Left kidney (tissue), 8 donors: ENCODE measurements at places on chromosomes 12 and 14. TPM values are rescaled to one million over a fixed set of nuclear protein-coding genes. Genes with fewer than 3 reads are reported as not detected.

Gene TAS2R20
- 3.2 TPM for polyA plus RNA-seq

Gene MIP
- 0.17 TPM for polyA plus RNA-seq

Gene RAB3IP
- 81.7 TPM for polyA plus RNA-seq

Gene NRIP2
- 29.7 TPM for polyA plus RNA-seq

Gene TOMM20L
- polyA plus RNA-seq = 2.5 TPM

Gene SLCO1B3
- not detected for polyA plus RNA-seq

Gene AICDA
- 0.45 TPM for polyA plus RNA-seq

Gene CIROP
- not detected for polyA plus RNA-seq

Gene MAPK1IP1L
- polyA plus RNA-seq = 106 TPM

Gene CTSG
- polyA plus RNA-seq = 0.27 TPM

Gene ESRRB
- polyA plus RNA-seq = 6.9 TPM

Gene DACT1
- 33.3 TPM for polyA plus RNA-seq

Gene KRT71
- not detected for polyA plus RNA-seq

Gene ASB2
- 0.40 TPM for polyA plus RNA-seq

Gene ALX1
- polyA plus RNA-seq = 26.5 TPM

Gene LTBP2
- 2.3 TPM for polyA plus RNA-seq

Gene ETFRF1
- 44.4 TPM for polyA plus RNA-seq

DNA sequence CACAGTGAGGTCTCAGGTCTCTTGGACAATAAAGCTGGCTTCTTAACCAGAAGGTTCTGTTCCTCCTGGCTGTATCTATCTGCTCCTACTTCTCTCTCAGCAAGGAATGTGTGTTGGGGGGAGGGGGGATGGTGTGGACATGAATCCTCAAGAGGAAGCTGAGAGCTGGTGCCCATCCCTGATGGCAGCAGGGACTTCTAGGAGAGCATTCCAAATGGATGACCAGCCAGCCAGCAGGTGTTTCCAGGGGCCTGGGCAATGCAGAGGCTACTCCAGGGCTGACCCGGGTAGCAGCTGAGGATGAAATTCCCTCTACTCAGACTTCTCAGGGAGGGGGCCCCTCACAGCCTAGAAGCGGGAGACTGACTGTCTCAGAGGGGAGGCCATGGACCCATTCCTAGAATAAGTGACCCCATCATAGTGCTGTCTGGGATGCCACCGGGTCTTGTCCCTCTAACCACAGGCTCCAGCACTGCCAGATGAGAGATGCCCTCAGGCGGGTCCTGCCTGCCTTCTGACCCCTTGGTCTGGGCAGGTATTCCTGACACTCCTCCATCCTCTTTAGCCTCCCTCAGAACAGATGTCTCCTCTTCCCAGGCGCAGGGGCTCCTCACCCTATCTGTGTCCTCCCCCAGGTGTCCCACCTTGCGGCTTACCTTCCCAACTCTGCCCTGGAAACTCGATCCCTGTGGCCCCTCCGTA is 1.2 kb downstream of the RAB15 start:
- DNase-seq = no peak

GRCh38 chr14:95659990-95660385 is 26.2 kb upstream of the TCL1B start:
- DNase-seq = no peak

GRCh38 chr14:94505641-94506040 is 3.6 kb downstream of the SERPINA12 start:
- DNase-seq = no peak

GRCh38 chr14:26021759-26022158 is 576.1 kb downstream of the NOVA1 start:
- DNase-seq = no peak

DNA sequence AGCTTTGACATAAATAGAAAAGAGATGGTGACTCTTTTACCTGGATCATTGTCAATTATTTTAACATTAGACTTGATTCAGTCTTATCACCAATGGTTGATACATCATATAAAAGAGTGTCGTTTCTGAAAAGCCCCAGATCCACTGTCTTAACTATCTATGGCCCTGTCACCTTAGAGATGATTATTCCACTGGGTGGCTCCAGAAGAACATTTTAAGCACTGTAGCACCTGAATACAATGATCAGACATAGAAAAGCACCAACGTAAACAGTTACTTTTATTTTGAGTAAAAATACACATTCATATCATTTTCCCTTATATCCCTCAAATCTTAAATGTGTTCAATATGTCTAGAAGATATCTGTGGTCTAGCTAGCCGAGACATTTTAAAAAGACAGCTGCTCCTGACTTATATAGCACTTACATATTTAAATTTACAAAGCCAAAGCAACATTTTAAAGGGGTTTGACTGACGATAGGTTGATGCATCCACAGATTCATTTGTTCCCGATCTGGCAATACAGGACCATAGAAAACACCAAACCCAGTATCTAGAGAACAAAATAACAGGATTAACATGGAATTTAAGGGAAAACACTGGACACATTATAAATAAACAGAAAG is 32.9 kb downstream of the TSPAN8 start:
- no peak for DNase-seq

GRCh38 chr12:59717436-59717835 is 121.6 kb downstream of the SLC16A7 start:
- no peak for DNase-seq

- DNase-seq = no peak
Observed at GRCh38 chr14:47919997-47920396, 244.6 kb upstream of the MDGA2 start.

DNA sequence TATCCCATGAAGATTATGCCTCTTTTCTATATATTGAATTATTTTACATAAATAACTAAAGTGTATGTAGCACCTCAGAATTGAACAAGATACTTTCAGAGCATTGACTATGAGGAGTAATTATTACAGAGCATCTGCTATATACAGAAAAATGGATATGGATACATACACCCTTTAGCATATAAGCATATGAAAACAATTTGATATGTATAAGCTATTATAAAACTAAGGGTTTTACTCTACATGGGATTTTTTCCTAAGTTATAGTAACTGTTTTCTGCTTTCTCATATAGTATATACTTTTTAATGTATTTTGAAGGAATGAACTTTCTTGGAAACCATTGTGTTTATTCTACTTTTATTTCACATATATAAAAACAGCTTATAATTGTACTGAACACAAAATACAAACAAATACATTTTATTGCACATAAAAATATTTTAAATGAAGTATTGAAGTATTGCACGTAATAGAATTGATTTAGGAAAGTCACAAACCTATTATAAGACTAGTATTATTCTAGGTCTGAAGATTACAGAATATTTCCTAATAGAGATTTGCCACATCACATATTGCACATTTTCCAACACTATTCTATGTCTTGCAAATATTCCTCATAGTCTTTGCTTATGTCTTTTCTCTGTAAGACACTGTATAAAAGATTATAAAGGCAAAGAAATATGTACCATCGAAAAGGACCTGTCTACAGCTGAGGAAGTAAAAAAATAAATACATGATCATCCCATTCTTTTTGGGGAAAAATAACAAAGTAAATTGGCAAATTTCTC is 8.4 kb downstream of the CD69 start:
- DNase-seq = no peak

DNA sequence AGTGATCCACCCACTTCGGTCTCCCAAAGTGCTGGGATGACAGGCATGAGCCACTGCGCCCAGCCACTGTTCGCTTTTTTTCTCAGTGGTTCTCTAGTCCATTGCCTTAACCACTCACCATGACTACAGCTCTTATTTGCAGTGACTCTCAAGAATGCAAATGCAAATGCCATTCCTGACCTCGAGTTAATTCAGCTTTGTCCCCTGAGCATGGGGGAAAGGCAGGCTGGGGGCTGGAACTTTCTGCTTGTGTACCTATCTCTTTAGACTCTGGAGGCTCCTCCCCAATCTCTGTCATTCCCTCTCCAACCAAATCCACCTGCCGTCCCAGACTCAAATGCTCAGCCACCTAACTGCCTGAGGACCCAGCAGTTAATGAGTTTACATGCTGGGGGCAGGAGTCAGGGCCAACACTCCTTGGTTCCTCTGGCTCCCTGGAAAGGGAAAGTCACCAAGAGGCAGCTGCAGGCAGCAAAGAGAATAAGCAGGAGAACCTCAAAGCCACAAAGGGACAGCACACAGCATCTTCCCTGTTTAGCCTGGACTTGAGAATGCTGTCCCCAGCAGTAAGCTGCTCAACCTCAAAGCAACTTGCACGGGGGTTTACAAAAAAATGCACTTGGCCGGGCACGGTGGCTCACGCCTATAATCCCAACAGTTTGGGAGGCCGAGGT is 5.3 kb upstream of the HNF1A start:
- DNase-seq = peak; percentile 80

GRCh38 chr12:129819391-129819790 is 84.4 kb downstream of the TMEM132D start:
- no peak for DNase-seq

- no peak for DNase-seq
Observed at GRCh38 chr12:120055231-120056000, 61.1 kb downstream of the RAB35 start.

- DNase-seq = no peak
Observed at GRCh38 chr12:89306827-89307473, 45.4 kb downstream of the DUSP6 start.

GRCh38 chr12:13288501-13288900 is 92.0 kb downstream of the EMP1 start:
- no peak for DNase-seq

DNA sequence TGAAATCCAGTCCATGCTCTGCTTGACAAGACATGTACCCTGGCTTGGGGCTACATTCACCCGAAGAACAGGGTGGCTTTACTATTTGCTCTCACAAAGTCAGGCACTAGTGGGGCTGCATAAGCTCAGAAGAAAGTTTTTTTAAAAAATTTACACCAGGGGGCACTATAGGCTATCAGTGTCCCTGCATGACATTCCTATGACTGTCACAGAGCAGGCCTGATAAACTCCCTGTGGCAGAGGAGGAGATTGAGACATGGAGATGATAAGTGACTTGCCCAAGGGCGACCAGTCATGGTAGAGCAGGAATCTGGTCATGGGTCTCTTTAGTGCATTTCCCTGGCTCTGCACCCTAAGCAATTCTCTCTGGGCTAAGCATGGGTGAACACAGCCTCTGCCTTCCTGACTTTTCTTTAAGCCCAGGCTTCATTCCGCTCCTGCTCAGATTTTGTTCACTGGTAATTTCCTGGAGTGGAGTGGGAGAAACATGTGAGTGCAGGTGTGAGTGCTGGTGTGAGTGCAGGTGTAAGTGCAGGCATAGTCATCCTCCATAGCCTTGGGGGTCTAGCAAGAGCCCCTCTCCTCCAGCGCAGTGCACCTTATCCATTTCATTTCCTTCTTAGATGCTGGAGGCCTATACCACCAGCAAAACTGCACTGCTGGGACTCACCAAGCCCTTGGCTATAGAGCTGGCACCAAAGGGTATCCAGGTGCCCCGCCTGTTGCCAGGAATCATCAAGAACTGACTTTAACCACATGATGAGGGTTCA is 91.6 kb downstream of the DHRS2 start:
- DNase-seq = peak; percentile 18

DNA sequence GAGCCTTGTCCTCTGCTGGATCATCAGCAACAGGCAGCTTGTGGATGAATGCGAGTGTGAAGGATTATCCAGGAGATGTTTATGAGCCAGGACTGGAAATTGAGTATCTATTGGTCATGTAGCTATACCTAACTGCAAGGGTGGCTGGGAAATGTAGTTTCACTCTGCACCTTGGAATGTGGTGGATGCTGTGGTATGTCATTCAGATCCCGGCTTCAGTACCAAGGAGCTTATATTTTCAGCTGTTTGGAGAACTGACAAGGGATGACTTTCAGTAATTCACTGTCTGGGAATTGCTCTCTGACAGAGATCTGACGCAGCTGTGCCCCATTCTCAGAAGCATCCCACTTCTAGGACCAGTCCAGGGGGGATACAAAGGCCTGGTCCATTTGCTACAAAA is 792.3 kb upstream of the NOVA1 start:
- no peak for DNase-seq

DNA sequence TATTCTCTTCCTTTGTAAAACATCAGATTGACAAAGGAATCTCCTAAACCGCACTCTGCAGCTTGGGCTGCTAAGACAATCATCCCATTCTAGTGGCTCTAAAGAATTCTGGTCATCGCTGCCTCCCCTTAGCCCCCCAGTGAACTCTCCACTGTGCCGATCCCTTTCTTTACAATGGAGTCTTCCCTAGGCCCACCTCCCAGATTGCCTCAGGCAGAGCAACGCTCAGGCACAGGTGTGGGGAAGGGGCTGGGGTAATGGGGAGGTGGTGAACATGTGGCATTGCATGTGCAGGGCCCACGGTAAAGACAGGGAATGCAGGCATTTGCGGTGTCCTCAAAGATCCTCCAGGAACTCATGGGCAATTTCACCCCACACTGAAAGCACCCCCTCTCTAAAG is 86.3 kb downstream of the PLEKHG3 start:
- no peak for DNase-seq

DNA sequence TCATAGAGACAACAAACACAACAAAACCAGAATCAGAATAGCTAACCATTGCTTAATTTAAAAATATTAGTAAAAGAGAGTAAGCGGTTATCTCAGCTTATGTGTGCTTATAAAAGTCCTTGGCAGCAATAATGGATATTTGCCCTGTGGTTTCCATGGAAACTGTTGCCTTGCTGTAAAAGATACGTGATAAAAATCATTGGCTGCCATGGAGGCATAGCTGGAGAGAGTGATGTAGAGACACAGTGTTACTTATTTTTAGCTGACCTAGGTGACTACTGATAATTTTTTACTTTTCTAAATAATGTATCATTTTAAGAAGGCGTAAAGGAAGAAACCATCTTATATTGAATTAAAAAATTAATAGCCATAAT is 92.9 kb downstream of the ERC1 start:
- DNase-seq = peak; percentile 34

DNA sequence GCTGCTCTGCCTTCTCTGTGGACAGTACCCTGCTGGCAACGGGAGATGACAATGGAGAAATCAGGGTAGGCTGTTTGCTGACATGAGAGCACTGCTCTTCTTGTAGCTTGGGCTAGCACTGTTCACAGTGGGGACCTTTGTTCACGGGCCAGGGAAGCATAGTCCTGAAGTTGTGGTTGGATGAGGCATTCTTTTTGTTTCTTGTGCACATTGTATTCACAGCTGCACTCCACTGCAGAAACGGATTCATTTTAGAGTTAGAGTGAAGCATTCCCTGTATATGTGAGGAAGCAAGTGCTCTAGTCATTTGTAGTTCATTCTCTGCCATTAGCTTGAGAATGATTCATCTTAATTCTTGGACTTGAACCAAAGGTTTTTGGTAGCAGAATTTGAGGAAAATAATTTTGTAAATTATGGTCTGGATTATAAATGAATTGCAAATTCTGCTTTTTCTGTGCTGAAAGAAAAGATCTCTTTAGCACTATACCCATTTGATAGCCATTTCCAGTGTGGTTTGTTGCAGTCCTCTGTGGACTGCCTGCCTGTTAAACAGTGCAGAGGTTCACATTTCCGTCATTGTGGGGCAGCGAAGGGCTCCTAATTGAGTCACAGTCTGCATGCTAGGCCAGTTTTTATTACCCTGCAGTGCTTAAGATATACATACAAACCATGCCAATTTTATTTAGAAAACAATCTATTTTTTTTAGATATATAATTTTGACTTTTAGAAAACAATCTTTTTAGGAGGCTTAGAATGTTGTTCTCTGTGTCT is 80.6 kb downstream of the APAF1 start:
- peak; percentile 46 for DNase-seq

GRCh38 chr12:93146263-93146939 is 217.3 kb upstream of the EEA1 start:
- no peak for DNase-seq

- DNase-seq = no peak
Observed at GRCh38 chr12:62754706-62755105, 180.2 kb downstream of the PPM1H start.
